ENCODE measurements at places on chromosomes 5 and 9.

DNA sequence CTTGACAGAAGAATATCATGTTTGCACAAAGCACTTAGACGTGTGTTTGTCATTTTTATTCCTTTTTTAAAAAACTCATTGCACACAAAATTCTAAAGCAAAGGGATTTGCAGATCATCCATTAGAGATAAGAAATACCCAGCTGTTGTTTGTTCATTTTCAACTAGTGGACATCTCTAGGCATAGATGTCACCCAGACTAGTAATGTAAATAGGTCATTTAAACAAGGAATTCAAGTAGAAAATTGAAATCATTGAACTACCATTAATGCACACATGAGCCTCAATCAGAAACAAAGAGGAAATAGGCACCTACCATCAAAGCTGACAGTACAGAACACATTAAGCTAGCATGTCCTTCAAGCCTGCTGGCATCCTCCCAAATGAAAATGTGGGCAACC lies 107.3 kb downstream of the OR2K2 start:
- no peak for DNase-seq

DNA sequence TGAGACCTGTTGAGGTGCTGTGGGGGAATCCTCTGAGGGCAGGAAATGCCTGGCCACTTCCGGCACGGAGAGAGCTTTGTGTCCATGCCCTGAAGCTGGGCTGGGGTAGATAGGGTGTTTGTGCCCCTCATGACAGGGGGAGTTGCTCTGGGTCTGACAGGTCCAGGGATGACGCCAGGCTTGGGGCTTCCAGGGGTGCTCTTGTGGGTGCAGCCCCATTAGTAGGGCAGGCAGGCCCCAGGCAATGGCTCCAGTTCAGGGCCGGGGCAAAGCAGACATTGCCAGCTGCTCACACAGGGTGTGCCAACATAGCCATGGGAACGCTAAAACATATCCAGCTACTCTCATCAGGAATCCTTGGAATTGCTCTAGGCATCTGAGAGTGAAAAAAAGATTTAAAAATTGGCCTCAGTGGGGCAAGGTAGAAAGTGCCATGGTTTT lies 21.1 kb downstream of the PITX1 start:
- DNase-seq = no peak

DNA sequence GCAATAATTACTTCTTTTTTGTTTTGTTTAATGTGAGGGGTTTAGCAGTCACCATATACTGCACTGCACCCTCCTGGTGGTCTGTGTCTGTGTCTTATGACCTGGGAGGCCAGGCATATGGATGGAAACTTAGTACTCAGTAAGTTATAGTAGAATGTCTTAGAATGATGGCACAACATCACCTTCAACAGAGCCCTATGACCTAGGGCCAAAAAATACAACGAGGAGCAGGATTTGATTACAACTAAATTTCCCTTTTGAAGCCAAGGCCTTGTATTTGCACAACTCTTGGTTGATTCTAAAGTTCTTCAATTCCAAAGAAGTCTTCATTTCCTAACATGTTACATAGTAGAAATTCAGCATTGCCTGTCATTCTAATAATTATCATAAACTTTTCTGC lies 422.1 kb upstream of the PIK3R1 start:
- no peak for DNase-seq

DNA sequence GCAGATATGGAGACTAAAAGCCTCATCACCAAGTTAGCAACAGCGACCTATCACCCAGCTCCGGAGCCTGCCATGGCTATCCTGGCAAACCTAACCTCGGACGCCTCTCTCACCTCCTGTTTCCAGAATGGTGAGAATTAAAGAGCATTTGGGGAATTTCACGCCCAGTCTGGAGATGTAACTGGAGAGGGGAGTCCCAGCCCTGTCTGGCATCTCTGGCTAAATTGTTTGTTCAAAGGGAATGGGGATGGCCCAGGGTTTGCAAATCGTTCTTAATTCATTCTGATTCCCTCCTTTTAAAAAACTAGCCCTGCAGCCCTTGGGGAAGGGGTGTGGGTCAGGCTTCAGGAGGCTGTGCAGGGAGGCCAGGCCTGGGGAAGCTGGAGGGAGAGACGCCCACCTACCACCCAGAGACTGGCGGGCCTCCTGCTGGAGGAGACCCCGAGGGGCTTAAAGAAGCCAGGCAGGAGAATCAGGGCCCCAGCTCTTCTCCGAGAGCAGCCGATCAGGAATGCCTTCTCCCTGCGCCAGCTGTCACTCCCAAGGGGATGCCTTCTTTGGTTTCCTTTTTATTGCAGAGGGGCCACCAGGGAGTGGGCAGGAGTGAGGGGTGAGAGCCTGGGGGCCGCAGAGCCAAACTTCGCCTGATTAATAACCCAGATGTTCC lies 964 bp upstream of the COL5A1 start:
- no peak for DNase-seq

- DNase-seq = no peak
These were observed 182.4 kb upstream of the ATP10B start for GRCh38 chr5:161034451-161034850.

GRCh38 chr5:134798468-134798867 lies 39.9 kb downstream of the DDX46 start:
- DNase-seq = no peak

GRCh38 chr5:115487168-115487567 lies 57.4 kb downstream of the FEM1C start:
- no peak for DNase-seq

DNA sequence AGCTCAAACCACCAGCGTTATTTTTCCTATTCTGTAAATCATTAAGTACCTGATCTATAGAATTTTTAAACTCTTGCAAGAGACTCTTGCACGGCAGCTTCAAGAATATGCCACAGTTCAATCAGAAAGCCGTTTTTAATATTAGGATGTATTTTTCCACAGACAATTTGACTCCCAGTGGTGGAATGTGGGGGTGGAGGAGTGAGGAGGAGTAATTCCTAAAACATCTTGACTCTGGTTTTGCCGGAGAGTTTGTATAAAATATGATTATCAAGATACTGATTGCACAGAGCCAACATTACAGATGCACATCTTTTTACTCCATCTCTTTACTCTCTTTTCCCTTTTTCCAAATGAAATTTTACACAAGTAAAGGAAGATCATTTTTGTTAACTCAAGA lies 288.3 kb downstream of the ENC1 start:
- DNase-seq = no peak

Measured in cortex of kidney (tissue), 1 donor.